Activated T-cell treated with anti-CD3 and anti-CD28 coated beads, Interleukin-2, amount 50 U/mL, for 24 hours (primary cell): ENCODE measurements at places on chromosomes 3 and 15.

GRCh38 chr3:87082796-87083440 lies 92.0 kb upstream of the VGLL3 start:
- DNase-seq = no peak

DNA sequence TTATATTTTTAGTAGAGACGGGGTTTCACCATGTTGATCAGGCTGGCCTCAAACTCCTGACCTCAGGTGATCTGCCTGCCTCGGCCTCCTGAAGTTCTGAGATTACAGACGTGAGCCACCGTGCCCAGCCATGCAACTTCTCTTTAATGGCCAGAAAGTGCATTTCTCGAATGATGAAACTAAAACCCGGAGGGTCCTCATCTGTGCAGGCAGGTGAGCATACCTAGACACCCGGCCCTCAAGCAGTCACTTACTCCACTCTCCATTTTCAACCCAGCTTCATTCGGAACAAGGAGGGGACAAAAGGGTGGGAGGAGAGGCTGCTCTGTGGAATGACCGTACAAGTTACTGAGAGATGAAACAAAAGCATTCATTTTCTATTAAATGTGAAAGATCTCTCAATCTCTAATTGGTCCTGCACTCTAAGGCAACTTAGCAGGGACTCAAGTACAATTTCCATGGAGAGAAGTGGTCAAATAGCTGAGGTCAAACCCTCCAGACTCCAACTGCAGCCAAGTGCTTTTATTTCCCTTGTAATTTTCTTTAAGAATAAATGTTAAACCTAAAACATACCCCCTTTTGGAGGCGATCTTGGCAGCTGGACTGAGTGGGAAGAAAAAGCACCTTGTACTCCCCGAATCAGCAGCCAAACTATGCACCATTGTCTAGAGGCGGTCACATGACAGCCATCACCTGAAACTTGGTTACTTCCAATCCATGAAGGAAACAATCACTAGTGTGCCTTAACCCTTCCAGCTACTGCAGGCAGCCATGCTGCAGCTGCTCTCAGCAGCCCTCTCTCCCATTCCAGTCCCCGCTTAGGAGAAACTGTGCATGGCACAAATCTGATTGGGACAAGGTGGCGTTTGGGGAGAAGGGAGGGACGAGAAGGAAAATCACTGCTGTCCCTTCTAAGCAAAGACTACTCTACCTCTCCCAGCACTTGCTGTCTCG lies 62.2 kb downstream of the VGLL4 start:
- DNase-seq = no peak

GRCh38 chr3:174202561-174202960 lies 656.6 kb upstream of the NAALADL2 start:
- no peak for DNase-seq

DNA sequence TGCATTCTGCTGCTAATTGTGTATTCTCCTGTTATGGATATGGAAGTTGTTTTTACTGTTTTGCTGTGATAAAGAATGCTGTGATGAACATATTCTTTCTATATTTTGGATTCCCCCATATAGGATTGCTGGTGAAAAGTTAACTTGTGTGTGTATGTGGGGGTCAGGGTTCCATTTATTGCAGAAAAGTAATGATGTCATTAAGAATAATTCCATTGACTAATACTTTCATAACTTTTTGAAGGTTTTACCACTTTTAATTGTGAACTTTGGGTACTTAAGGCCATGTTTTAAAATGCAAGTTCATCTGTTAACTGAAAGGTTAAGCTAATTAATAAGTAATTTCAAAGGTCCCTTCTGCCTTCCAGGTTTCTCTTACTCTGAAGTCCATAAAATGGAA lies 6.2 kb downstream of the NEO1 start:
- no peak for DNase-seq

GRCh38 chr3:13891492-13892073 lies 11.7 kb upstream of the WNT7A start:
- peak; percentile 29 for DNase-seq

GRCh38 chr3:136929977-136930670 lies 27.7 kb upstream of the IL20RB start:
- DNase-seq = no peak

- DNase-seq = peak; percentile 80
These were observed 2.3 kb downstream of the CHRNA3 start for GRCh38 chr15:78618490-78618934.

DNA sequence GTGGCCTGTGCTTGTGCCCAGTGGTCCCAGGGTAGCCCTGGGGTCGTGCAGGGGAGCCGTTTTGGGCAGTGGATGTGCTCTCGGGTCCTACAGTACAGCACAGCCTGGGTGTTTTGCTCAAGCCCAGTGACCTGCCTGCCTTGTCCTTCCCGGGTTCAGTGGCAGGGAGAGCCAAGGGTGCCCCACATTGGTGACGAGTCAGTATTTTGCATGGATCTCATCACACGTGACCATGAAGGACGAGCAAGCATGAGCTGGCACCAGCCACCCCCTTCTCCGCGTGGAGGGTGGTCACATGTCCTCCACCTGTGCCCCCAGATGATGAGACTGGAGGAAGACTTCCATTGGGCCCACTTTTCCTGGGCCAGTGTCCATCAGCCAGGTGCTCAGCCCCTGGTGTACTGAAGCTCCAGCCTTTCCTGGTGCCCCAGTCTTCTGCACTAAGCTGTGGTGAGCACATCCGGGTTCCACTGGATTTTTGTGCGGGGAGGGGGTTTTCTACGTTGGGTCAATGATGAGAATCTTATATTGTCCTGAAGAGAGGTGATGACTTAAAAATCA lies 197.5 kb downstream of the UBE3A start:
- no peak for DNase-seq

DNA sequence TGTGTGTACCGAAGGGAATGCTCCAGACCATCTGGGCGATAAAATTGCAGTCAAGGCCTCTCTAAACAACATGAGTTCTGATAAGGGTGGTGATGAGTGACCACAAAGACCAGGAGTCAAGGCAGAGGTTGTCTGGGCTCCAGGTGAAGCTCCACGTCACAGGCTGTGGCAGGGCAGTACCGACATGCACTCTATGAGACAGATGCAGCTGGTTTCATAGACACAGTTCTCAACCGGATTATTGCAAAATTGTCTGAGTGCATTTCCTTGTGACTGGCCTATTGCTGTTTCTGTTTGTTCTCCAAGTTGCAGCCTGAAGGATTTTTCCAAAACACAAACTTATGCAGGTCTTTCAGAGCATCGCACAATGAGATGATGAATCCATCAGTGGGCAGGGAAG lies 157.5 kb upstream of the HES1 start:
- DNase-seq = no peak

DNA sequence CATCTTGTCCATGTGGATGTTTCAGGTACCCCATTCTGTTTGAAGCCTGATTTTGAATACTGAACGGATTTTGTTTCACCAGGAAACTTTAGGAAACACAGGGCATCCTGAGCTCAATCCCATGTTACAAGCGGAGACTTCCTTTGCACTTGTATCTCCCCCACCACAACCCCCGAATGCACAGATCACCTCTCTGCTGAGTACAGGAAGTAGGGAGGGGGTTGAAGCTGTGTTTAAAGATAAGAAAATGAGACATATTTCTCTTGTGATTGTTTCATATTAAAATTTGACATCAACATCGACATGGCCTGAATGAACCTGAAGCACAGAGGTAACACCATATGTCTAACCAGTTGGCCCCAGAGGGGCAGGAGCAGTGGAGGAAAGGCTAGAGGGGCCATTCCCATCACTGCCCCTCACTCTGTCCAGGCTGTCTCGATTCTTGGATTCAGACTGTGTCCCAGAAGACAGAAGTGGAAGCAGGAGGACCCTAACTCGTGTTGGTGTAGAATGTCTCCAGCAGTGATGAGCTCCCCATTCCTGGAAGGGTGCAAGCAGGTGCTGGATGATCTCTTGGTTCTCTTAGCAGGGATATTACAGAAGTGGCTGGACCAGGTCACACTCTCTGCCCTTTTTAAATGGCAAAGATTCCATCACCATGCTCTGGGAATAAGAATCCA lies 59.6 kb upstream of the IQSEC1 start:
- DNase-seq = no peak

DNA sequence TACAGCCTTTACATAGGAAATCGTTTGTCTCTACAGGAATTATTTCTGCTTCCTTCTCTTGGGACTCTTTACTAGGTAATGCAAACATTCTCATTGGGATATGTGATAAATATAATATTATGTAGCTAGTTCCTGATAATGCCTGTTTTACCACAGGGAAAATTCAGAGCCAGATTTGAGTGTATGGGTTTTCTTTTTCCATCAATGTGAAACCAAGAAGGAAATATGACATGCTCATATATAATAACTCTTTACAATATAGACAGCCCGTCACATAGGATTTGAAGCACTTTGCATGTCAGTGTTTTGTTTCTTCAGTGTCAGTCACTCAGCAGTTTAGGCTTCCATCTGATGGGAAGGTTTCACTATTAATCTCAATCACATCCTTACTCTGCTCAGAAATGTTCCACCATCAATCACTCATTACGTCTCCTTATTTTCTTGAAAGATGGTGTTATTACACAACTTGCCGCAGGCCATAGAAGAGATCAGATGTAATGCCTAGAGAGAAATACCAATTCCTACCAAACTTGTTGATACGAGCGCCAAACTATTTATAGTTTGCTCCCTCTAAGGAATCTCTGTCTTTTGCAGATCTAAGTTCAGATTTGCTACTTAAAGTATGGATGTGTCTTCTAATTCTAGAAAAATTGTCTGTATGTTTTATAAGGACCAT lies 314.8 kb downstream of the DIPK2A start:
- DNase-seq = no peak

GRCh38 chr15:79089331-79089889 lies 1.2 kb downstream of the RASGRF1 start:
- no peak for DNase-seq

- no peak for DNase-seq
These were observed 328.1 kb upstream of the RGMA start for GRCh38 chr15:93417156-93417555.

DNA sequence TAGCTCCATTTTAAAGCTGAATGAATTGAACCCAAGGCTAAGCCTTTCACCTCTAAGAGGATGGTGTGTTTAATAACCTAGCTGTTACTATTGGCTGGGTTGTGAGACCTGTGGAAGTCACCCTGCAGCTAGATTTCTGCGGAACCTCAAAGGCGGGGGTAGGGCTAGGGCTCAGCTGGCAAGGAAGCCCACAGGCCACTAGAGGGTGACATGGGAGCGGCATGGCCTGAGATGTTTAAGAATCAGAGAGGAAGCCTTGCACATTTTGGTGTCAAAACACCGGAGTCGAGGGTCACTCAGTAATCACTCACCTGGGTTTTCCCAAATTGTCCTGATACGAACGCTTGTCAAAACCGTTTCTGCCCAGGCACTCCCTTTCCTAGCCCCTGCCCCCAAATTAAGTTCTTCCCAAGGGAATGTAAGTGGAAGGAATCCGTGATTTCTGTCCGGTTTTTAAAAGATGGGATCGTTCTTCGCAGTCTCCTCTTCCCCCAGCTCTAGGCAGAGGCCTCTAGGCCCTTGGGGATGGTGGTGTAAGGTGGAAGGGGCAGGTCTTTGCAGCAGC lies 3.8 kb upstream of the ACAD9 start:
- peak; percentile 72 for DNase-seq

DNA sequence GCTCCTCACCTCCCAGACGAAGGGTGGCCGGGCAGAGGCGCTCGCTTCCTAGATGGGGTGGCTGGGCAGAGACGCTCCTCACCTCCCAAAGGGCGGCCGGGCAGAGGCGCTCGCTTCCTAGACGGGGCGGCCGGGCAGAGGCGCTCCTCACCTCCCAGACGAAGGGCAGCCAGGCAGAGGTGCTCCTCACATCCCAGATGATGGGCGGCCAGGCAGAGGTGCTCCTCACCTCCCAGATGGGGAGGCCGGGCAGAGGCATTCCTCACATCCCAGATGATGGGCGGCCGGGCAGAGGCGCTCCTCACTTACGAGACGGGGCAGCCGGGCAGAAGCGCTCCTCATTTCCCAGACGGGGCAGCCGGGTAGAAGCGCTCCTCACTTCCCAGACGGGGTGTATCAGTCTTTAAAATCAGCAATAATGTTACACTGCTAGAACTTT lies 19.4 kb upstream of the CCNL1 start:
- no peak for DNase-seq

- no peak for DNase-seq
These were observed 12.4 kb upstream of the NFKBIZ start for GRCh38 chr3:101836652-101837598.

DNA sequence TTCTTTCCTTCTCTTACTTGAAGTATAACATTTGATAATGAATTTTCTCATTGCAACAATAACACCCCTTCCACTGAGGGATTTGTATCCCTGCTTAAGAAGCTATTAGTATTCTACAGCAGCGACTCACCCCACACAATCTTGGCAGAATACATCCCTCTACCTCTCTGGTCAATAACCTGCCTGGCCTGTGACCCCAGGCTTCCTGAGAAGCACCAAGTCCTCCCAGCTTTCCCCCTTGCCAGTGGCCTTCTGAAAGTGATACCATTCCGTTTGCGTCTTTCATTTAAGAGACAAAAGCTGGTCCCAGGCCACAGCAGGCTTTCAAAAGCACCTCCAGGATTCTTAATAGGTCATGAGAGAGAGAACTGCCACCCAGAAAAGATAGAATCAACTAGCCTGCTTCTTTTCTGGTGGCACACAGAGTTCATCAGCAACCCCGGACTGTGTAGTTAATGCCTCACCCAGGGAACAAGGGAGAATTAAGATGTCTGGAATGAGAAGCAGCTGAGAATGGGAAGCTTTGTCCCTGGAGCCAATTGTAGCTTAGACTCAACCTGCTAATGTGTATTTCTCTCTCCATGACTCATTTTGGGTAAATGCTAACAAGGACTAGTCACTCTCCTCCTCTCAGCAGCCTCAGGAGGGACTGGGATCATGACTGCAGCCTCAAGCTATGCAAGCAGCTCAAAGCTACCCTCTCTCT lies 101.0 kb upstream of the CPNE4 start:
- DNase-seq = no peak

DNA sequence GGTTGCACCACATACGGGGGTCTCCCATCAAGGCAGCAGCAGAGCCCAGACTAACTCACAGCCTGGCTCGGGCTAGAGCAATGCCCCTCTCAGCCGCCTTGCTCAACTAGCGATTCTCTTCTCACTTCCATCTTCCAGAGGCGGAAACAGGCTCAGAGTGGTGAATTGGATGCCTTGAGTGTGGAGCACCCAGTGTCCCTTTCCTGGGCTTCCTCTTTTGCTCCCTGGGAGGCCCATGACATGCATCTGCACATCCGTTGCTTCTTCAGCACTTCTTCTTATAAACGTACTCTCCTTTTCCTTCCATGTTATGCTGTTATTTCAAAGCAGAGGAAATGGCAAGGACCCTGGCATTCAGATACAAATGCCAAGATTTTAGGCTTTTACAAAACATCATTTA lies 2.1 kb upstream of the IQSEC1 start:
- no peak for DNase-seq

- no peak for DNase-seq
These were observed 5.3 kb upstream of the GNAT1 start for GRCh38 chr3:50186096-50186495.

GRCh38 chr3:126995254-126995780 lies 12.4 kb downstream of the PLXNA1 start:
- DNase-seq = no peak

- no peak for DNase-seq
These were observed 16.8 kb upstream of the FBLN2 start for GRCh38 chr3:13532085-13532484.

GRCh38 chr15:53843869-53844569 lies 84.6 kb upstream of the WDR72 start:
- DNase-seq = no peak
